Astrocyte (in vitro differentiated cells and primary cell): ENCODE measurements at places on chromosomes 2 and 18. TPM values are rescaled to one million over a fixed set of nuclear protein-coding genes. Genes with fewer than 3 reads are reported as not detected.

IRS1 gene
- 34.2 and 45.0 TPM in 2 replicates for total RNA-seq

BUB1 gene
- total RNA-seq: 4.8 and 8.0 TPM in 2 replicates

EEF1B2 gene
- total RNA-seq: 518 and 546 TPM in 2 replicates

LRRC30 gene
- total RNA-seq: not detected in 2 replicates

DAW1 gene
- total RNA-seq: 0.75 and 0.86 TPM in 2 replicates

CAPN14 gene
- 0.12 and 0.14 TPM in 2 replicates for total RNA-seq

PDCD1 gene
- total RNA-seq: not detected in 2 replicates

MEP1B gene
- total RNA-seq: not detected in 2 replicates

PTPN2 gene
- total RNA-seq: 20.2 and 25.9 TPM in 2 replicates

TUBA3E gene
- total RNA-seq: not detected in 2 replicates

CD28 gene
- not detected in 2 replicates for total RNA-seq

IL1RN gene
- total RNA-seq: not detected in 2 replicates

OTX1 gene
- 0.30 TPM in 1 of 2 replicates, not detected in the other for total RNA-seq
